ENCODE measurements at places on chromosomes 2 and 18.

DNA sequence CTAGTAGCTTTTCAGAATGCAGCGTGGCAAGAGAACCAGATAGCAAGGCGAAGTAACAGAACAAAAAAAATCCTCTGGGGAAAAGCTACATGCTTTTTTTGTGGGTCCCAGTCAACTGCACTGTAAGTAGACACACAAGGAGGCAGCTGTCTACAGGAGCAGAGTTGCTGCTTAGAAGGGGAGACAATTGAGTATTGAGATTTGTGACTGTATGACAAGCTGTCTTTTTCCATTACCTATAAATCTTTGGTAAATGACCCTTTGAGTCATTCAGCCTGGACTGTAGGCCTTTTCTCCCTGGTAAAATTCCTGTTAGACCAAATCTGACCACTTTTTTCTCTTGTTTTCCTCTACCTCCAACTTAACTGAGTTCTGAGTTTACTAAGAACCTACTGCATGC lies 144.1 kb upstream of the FOSL2 start:
- DNase-seq, result no peak

DNA sequence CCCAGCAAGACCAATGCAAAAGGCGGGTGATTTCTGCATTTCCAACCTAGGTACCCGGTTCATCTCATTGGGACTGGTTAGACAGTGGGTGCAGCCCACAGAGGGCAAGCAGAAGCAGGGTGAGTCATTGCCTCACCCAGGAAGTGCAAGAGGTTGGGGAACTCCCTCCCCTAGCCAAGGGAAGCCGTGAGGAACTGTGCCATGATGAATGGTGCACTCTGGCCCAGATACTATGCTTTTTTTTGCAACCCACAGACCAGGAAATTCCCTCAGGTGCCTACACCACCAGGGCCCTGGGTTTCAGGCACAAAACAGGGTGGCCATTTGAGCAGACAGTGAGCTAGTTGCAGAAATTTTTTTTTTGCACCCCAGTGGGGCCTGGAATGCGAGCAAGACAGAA lies 662.6 kb upstream of the ACVR2A start:
- no peak for DNase-seq

GRCh38 chr18:34816183-34816582 lies 106.1 kb downstream of the DTNA start:
- no peak for DNase-seq

- no peak for DNase-seq
These were observed 504.7 kb downstream of the EIPR1 start for GRCh38 chr2:2872713-2873449.

- no peak for DNase-seq
These were observed 93.3 kb upstream of the PAPOLG start for GRCh38 chr2:60662781-60663180.

GRCh38 chr18:48608581-48608980 lies 69.8 kb downstream of the CTIF start:
- no peak for DNase-seq

GRCh38 chr2:7356909-7357584 lies 439.8 kb downstream of the RNF144A start:
- no peak for DNase-seq

GRCh38 chr2:68917034-68917718 lies 35.5 kb downstream of the GKN2 start:
- DNase-seq, result no peak

- no peak for DNase-seq
These were observed 149.2 kb upstream of the POU3F3 start for GRCh38 chr2:104704496-104705245.

Measured in NCI-H1417 treated with DMSO at 0.1 percent for 48 hours (cell line).